ENCODE measurements at places on chromosomes 3 and 15. TPM values are rescaled to one million over a fixed set of nuclear protein-coding genes. Genes with fewer than 3 reads are reported as not detected.

Gene CHRM5
- not detected for total RNA-seq

Gene SLC12A1
- total RNA-seq, result not detected

Gene RASGRP1
- not detected for total RNA-seq

Gene THRB
- total RNA-seq, result 5.9 TPM

Gene LEKR1
- total RNA-seq, result 2.2 TPM

Gene FEZF2
- total RNA-seq, result not detected

Gene ZDHHC19
- total RNA-seq, result not detected

Gene C2CD4B
- not detected for total RNA-seq

All from subcutaneous preadipocyte (primary cell).